NCI-H2227 treated with DMSO at 0.1 percent for 48 hours (cell line): ENCODE measurements at places on chromosomes 1 and 21.

GRCh38 chr1:32729254-32730046, 26.9 kb upstream of the SYNC start:
- DNase-seq = no peak

DNA sequence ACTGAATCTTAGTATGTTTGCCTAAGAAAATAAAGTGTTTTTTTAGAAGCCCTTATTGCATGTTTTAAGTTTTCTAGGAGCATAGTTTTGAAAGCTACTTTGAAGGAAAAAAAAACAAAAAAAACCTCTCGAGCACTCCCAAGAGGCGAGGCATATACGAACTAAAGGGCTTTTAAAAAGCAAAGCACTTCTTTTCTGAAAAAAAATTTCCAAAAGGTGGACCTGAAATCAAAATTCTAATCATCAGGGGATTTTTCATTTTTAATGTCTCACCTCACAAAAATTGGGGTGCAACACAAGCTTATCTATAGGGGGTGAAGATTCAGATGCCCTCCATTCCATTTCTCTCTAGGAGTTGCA, 594 bp downstream of the GLMN start:
- DNase-seq = no peak

DNA sequence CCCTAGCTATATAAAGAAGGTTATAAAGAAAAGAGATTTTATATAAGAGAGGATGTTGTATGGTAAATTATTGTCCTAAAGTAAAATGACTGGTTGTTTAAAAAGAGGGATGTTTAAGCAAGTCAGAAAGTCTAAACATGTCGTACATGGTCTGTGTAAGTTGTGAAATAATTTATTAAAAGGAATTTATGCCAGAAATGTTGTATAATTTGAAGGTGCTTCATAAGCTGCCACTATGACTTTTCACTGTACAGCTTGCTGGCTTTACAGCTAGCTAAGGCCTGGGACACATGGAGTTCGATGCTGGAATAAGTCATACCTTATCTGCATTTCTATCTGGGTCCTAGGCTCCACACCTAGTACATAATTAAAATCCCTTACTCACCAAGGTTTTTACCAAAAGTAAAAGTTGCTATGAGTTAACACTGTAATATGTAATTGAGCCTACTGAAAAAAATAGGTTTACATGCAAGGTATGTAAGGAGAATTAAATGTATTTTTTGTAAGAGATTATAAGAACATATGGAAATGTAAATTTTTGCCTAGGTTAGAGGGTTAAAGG, 59.0 kb upstream of the EDEM3 start:
- DNase-seq = no peak

DNA sequence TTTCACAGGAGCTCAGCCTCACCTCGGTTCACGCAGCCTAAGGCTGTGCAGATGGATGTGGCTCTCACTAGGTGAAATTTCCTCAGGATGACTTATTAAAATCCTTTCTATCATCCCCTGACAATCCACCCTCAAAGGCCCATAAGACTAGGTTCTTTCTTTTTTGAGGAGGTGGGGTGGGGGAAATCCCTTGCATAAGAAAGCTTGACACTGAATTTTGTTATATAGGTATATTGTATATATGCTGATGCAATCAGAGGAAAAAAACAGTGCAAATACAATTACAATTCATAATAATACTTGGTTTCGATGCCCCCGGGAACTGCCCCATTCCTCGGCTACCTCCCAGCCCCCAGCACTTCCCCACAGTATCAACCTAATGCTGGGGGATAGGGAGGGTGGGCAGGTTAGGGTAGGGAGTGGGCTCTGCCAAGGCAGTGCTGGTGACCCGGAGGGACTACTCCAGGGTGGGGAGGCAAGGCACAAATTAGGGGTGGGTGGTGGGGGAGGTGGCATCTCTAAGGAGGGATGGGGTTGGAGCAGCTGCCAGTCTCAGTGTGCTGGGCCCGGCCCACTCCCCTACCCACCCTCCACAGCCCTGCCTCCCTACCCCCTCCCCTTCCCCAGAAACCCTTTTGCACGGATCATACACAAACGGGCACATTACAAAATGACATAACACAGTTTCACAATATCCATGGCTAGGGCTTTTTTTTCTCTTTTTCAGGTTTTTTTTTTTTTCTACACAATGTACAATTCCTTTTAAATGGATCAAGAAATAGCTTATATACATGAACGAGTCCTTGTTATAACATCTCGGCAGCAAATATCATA, 30.9 kb downstream of the SLC27A3 start:
- DNase-seq = no peak

GRCh38 chr1:64378826-64379225, 91.1 kb upstream of the CACHD1 start:
- DNase-seq = peak; percentile 58

DNA sequence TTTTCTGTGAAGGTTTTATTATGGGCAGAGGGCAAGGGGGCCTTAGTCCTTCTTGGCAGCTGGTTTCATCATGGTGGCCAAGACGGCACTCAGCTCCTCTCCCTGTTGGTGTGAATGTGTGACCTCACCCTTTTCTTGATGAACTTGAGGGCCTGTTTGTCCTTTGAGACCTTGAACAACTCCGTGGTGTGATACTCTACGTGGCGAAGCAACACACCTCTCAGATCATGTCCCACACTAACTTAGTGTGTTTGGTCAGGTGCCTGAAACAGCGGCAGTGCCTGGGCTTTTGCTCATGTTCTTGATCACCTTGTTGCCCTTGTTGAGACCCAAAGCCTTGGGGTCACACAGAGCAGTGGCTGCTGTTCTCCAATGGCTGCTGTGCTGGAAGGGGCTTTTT, 13.4 kb downstream of the L1TD1 start:
- DNase-seq = no peak

- DNase-seq = no peak
These were observed 8.3 kb downstream of the FAM229A start for GRCh38 chr1:32353886-32354570.

GRCh38 chr1:199272139-199272544, 633.3 kb downstream of the PTPRC start:
- DNase-seq = no peak

DNA sequence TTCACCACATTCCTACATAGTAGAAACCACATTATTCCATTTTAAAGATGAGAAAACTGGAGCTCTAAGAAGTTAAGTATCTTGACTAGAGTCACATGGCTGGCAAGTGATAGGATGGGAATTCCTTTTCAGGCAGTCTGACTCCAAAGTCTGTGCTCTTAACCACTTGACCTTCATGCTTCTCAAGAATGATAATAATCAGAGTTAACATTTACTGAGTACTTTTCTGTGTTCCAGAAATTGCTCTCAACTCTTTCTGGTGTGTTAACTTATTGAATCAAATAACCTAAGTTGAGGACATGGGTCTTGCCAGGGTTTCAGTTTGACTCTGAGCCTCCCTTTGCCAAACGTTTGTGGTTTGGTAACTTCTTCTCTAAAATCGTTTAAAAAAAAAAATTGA, 169.4 kb downstream of the RASAL2 start:
- DNase-seq = peak; percentile 42

GRCh38 chr1:23632479-23633160, 59.0 kb upstream of the RPL11 start:
- DNase-seq = no peak

GRCh38 chr1:103106426-103107341, 1.6 kb downstream of the COL11A1 start:
- DNase-seq = no peak

- peak; percentile 74 for DNase-seq
These were observed 103.3 kb downstream of the RABGAP1L start for GRCh38 chr1:174262349-174263241.

- no peak for DNase-seq
These were observed 32.6 kb downstream of the NIBAN1 start for GRCh38 chr1:184941735-184942134.

GRCh38 chr1:160127865-160128523, 12.4 kb downstream of the ATP1A2 start:
- no peak for DNase-seq

DNA sequence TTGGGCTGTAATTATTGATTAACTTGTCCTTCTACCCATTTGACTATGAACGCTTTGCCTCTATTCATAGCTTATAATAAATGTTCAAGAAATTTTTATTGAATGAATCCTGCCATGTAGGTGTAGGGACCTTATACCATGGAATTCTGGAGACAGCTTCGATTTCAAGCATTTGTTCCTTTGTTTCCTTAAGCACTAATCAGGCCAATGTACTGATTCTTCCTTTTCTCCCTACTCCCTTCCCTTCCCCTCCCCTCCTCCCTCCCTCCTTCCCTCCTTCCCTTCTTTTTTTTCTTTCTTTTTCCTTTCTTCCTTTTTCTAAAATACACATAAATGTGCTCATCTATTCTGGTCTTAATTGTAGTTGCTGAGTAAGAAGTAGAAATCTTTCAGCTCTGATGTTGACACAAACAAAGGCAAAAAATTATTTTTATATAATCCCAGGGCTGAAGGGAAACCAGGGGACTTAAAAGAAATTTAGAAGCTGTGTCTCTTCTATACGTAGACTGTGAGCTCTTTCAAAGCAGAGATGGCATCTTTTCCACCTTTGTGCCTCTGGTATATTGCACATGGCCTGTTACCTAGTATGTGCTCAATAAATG, 24.9 kb upstream of the DNM3 start:
- DNase-seq = no peak

- no peak for DNase-seq
These were observed 52.5 kb downstream of the ANGPTL1 start for GRCh38 chr1:178818416-178818815.

- no peak for DNase-seq
These were observed 36.6 kb downstream of the ITPKB start for GRCh38 chr1:226702318-226702956.

DNA sequence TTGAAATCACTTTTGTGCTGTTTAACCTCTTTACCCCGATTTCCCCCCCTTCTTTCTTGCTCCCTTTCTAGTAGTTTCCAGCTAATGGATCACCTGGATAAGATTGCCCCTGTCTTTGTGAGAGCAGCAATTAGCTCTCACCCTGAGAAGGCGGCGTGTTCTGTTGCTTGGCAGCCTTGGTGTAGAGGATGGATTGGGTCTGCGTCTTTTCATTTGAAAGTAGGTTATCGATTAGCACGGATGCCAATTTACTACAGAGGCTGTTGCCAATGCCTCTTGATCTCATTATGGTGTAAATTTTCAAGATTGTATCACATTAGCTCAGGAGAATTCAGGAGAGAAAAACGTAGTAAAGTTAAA, 26.4 kb downstream of the KIF26B start:
- DNase-seq = peak; percentile 77

DNA sequence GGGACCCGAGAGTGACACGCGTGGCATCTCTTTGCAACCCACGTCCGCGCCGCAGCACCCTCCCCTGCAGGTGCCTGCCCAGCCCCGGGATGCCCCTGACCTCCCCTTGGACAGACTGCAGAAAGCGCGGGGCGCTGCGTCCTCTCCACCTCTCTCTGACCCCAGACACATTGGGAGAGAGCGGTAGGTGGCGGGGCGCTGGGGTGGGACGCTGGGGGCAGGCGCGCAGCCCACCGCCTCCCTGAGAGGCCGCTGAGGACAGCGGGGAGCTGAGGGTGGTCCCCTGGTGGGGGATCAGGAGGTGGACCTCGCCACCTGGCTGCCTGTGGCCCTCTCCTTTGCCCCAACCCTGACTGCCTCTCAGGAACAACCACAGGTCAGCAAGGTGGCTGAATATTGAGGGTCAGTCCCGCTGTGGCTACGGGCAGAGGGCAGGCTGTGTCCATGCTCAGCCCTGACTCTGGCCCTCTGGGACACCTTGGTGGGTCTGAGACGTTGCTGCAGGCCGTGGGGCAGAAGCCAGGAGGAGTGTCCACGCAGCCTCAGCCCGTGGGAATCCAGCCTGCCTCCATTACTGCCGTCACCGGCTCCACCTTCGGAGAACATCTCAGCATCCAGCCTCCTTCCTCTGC, 761 bp upstream of the UBE2J2 start:
- no peak for DNase-seq

- no peak for DNase-seq
These were observed 543.0 kb upstream of the DAB1 start for GRCh38 chr1:57966751-57967406.

GRCh38 chr1:194372266-194372665, 1185.9 kb upstream of the B3GALT2 start:
- DNase-seq = no peak

GRCh38 chr1:236608930-236609726, 4.8 kb upstream of the HEATR1 start:
- peak; percentile 17 for DNase-seq

DNA sequence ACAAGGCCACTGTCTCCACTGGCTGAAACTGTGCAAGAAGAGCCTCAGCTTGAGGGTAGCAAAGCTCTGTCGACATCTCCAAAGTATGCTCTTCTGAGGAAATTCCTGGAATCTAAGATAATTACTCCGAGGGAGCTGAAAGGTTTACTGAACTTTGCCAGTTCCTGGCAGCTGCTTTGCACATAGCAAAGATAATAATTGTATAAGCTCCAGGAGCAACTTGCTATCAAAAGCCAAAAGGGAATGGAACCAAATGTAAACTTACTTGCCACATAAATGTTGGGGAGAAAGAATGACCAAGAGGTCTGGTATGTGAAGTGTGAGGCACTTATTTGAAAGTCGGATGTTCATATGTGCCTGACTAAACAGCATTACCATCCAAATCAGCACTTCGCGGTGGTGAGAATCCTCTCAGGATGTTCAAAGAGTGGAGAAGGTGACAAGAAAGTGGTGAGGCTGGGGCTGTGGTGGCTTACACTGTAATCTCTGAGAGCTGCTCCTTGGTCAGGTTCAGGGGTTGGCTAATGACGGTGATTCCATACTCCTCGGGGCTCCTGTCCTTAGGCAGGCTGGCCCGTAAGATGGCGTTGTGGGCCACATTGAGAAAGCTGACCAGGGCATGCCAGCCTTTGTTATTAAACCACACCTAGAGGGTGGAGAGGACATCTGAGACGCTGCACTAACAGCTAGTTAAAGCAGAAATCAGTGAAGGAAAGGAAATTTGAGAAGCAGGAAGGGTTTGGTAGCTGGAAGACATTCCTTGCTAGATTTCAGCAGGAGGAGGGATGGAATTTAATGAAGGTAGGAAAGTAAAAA, 100.0 kb downstream of the ABCA4 start:
- no peak for DNase-seq

DNA sequence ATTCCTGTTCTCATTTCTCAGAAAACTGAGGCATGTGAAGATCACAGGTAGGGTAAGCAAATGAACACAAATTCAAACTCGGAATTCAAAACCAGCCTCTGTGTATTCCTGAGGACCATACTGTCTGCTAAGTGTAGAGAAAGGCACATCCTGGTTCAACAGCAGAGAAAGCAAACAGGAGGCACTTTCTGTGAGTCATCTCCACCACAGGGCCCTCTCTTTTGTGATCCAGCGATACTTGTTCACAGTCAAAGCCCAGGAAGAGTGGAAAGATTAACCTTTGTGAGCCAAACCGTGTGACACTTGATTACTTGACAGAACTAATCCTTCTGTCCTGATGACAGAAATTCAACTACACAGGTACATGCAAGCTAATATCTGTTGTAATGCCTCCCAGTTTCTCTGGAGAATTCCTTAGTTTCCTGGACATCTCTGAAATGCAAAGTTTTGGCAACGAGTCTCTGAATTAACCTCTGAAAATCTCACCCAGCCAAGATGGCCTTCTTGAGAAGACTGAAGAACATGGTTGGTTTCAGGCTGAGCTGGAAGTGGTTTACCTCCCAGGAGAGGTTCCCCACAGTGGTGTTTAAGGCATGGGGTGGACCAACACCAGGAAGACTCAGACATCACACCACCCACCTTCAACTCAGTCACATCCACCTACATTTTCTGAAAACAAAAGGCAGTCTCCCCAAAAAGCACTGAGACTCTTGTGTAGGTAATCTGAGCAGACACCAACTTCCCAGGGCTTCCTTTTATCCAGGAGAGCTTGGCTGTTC, 98.2 kb upstream of the ERG start:
- DNase-seq = no peak

GRCh38 chr1:17665950-17666720, 89.0 kb upstream of the ACTL8 start:
- DNase-seq = no peak

GRCh38 chr1:225754940-225755641, 22.5 kb upstream of the SRP9 start:
- DNase-seq = no peak
